ENCODE measurements at places on chromosomes 16 and 17. TPM values are rescaled to one million over a fixed set of nuclear protein-coding genes. Genes with fewer than 3 reads are reported as not detected.

NUP88 gene
- 70.9 TPM for polyA plus RNA-seq

GRCh38 chr17:48641541-48642058 is 15.4 kb upstream of the HOXB9 start:
- DNase-seq, result no peak

DNA sequence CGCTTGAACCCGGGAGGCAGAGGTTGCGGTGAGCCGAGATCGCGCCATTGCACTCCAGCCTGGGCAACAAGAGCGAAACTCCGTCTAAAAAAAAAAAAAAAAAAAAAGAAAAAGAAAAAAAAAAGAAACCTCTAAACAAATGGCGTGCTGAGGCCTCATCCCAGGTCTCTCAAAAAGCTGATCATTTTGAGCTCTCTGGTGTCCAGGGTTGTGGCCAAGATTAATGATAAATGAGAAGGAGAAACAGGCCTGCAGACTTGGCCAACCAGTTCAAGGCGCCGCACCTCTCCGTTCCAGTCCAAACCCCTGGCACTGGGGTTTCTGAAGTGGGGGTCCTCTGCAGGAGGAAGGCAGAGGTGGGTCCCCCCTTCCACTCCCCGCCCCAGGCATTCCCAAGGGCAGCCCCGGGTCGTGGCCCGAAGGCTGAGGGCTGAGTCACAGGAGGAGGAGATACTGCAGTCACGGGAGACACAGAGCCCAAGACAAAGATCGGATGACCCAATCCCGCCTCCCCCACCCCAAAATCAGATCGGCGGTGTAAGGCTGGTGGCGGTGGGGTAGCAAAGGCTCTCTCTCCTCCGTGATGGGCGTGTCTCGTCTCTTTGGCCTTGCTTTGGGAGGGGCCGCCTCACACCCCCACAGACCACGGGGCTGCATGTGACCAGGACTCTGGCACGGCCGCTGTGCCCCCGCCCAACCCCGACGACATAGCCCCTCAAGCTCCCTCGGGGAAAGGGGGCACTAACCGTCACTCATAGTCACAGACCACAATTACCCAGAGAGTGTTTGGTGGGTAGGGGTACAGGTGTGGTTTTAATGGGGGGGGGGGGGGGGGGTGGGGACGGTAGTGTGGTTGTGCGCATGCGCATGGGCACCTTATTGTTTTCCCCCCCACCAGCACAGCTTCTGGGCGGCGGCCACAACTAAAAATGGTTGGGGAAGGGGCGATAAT is 1.1 kb downstream of the VAT1 start:
- no peak for DNase-seq

SPNS3 gene
- polyA plus RNA-seq, result 1.6 TPM

- no peak for DNase-seq
Measured at GRCh38 chr17:65013613-65014391, 42.7 kb downstream of the GNA13 start.

DNA sequence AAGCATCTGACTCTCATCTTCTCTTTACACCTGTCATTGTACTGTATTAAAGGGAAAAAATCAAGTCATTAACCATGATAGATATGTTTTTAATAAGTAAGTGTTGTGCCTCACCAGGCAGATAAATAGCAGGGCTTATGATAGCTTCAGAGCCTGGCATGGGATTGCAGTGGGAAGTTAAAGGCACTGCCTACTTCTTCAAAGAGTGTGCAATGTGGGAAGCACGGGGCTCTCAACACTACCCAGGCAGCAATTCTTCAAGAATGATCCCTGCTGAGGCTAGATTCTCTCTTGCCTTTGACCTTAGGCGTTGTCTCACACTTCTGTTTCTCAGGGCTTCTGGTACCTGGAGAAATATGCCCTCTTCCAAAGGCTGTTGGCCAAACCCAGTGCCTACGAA is 297.3 kb downstream of the MAF start:
- no peak for DNase-seq

GRCh38 chr17:58913971-58914769 is 158.5 kb downstream of the PPM1E start:
- DNase-seq, result no peak

CTF1 gene
- 6.2 TPM for polyA plus RNA-seq

EVPLL gene
- 0.74 TPM for polyA plus RNA-seq

HSD11B2 gene
- polyA plus RNA-seq, result 71.9 TPM

KRTAP4-2 gene
- not detected for polyA plus RNA-seq

DNA sequence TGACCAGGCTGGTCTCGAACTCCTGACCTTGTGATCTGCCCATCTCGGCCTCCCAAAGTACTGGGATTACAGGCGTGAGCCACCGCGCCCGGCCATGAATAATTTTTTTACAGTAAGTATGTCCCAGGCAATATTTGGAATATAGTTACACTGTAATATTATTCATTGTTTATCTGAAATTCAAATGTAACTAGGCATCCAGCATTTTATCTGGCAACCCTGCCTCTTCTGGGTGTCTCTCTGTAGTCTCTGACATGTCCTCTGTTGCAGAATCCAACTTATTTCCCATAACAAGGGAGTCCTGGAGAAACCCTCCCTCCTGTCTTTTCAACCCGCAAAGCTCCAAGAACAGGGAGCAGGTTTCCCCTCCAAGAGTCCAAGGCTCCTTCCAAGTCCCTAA is 36.9 kb upstream of the MYH10 start:
- DNase-seq, result no peak

DNA sequence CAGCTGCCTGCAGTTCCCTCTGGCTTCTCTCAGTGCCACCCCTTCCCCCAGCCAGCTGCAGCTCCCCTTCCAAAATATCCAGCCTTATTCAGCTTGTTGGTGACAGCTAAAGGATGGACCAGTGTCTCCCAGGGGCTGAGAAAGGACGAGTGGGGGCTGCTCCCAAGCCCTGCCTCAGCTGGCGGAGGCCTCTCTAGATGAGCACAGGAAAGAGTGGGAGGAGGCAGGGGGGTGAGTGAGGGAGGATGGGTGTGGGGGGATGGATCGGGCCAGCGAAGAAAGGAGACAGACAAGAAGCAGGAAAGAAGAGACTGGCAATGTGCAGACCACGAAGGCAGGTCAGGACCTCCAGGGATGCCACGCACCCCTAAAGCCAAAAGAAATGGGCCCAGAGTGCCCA is 17.5 kb downstream of the PIPOX start:
- DNase-seq, result no peak

DNA sequence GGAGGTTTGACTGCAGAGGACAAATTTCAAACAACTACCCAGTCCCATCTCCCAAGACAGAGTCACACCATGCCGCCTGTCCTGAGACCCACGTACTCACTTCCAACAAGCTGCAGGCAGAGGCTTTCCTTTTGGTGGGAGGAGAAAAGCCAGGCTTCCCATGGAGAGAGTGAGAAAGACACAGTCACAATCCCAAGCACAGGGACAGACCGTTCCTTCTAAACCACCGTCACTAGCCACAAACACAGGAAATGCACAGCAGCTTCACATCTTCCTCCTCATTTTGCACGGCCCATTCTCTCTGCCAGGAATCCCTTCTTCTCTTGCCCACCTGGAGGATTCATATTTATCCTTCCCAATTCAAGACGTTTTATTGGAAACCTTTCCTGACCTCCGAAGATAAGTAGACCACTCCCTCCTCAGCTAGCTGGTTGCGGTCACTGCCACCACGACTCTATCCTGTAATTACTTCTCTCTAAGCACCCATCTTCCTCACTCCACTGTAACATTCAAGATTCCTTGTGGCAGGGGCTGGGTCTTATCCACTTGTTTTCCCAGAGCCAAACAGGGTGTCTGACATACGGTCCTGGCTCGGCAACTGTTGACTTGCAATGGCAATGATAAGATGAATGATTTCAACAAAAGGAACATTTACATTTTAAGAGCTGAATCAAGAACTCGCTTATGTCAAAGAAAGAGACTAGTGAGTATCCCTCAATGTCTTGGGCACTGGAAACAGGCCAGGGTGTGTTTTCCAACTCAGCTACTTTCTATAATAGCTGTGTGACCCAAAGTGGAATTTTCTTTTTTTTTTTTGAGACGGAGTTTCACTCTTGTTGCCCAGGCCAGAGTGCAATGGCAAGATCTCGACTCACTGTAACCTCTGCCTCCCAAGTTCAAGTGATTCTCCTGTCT is 87.6 kb downstream of the XYLT1 start:
- no peak for DNase-seq

DNA sequence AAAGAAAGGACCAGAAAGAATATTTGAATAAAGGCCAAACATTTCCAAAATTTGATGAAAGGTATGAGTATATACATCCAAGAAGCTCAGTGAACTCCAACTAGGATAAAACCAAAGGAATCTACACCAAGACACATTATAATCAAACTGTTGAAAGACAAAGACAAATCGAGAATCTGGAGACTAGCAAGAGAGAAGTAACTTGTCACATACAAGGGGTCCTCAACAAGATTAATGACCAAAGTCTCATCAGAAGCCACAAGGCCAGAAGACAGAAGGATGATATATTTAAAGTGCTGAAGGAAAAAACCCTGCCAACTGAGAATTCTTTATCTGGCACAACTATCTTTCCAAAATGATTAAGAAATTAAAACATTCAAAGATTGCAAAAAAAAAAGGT is 9.3 kb upstream of the IL21R start:
- DNase-seq, result no peak

CD300A gene
- polyA plus RNA-seq, result 1.1 TPM

GRCh38 chr16:1045993-1046911 is 26.3 kb upstream of the SSTR5 start:
- no peak for DNase-seq

- no peak for DNase-seq
Measured at GRCh38 chr17:27306276-27306835, 12.4 kb downstream of the WSB1 start.

DNA sequence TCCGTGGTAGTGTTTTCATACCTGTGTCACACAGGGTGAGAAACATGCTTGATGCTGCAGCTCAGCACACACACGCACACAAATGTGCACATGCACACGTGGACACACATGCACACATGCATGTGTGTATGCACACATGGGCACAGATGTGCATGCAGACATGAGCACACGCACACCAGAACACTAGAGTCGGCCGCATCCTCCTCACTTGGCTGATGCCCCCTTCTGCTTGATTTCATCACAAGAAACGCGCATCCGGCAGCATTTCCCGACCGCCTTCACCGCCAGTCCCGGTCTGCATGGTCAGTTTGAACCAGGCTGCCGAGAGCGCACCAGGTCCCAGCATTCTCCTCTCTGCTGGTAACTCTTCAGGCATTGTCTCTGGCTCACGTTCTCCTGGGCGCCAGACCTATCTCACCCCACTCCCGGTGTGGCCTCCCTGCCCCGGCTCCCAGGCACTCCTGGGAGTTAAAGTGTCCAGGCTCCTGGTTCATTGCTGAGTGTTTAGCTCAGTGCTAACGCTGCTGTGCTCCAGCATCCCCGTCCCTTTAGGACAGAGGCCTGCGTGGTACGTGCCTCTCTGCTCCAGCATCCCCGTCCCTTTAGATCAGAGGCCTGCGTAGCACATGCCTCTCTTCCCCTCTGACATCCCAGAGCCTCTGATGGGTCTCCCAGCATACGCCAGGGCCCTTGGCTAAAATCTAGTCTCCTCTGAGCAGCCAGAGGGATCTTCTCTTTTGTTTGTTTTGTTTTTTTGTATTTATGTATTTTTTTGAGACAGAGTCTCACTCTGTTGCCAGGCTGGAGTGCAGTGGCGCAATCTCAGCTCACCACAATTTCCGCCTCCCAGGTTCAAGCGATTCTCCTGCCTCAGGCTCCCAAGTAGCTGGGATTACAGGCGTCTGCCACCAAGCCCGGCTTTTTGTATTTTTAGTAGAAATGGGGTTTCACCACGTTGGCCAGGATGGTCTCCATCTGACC is 16.0 kb downstream of the BAIAP2 start:
- no peak for DNase-seq

NUPR1 gene
- 7.9 TPM for polyA plus RNA-seq

GRCh38 chr17:2911035-2911754 is 115.0 kb downstream of the RAP1GAP2 start:
- DNase-seq, result no peak

CCL16 gene
- polyA plus RNA-seq, result 0.57 TPM

- DNase-seq, result no peak
Measured at GRCh38 chr17:28227316-28228108, 91.5 kb upstream of the TMEM97 start.

TADA2A gene
- polyA plus RNA-seq, result 28.5 TPM

MYH1 gene
- polyA plus RNA-seq, result not detected

OMG gene
- polyA plus RNA-seq, result 0.69 TPM

GRCh38 chr17:79164913-79165695 is 90.5 kb downstream of the ENGASE start:
- no peak for DNase-seq

EPX gene
- 0.46 TPM for polyA plus RNA-seq

GRCh38 chr17:82227629-82228277 is 1.1 kb upstream of the SLC16A3 start:
- DNase-seq, result no peak

DNA sequence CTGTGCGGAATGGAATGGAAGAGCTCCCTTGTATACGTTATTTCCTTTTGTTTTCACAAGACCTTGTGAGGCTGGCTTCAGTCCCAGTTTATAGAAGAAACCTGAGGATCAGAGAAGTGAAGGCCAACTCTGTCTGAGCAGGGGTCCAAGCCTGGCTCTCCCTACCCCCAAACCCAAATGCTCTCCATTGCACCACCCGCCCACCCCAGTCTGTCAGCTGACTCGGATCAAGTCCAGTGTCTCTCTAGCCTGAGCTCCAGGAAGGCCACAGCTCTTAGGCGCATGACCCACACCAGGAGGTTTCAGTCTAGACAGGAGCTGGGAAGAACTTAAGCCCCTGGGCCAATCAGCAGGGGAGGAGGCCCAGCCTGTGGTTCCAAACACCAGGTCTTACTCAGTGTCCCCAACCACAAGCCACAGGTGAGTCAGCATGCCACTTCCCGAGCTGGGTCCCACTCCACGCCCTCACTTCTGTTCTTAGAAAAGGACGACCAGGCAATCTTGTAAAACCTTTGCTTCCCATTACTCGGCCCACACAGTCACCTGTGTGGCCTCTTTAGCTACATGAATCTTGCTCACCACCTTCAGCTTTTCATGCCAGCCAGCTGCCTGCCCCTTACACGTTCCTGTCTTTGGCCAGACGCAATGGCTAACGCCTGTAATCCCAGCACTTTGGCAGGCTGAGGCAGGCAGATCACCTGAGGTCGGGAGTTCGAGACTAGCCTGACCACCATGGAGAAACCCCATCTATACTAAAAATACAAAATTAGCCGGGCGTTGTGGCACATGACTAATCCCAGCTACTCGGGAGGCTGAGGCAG is 27.8 kb downstream of the TK2 start:
- DNase-seq, result no peak

- DNase-seq, result no peak
Measured at GRCh38 chr17:73013301-73013700, 79.2 kb downstream of the SLC39A11 start.

All from left renal cortex interstitium (tissue), 4 donors.